Stimulated activated CD4-positive, alpha-beta T cell treated with anti-CD3 and anti-CD28 coated beads, Interleukin-1b, Interleukin-23, amount 100 ng/mL, for 1 hour (primary cell): ENCODE measurements at places on chromosomes 1 and 21.

DNA sequence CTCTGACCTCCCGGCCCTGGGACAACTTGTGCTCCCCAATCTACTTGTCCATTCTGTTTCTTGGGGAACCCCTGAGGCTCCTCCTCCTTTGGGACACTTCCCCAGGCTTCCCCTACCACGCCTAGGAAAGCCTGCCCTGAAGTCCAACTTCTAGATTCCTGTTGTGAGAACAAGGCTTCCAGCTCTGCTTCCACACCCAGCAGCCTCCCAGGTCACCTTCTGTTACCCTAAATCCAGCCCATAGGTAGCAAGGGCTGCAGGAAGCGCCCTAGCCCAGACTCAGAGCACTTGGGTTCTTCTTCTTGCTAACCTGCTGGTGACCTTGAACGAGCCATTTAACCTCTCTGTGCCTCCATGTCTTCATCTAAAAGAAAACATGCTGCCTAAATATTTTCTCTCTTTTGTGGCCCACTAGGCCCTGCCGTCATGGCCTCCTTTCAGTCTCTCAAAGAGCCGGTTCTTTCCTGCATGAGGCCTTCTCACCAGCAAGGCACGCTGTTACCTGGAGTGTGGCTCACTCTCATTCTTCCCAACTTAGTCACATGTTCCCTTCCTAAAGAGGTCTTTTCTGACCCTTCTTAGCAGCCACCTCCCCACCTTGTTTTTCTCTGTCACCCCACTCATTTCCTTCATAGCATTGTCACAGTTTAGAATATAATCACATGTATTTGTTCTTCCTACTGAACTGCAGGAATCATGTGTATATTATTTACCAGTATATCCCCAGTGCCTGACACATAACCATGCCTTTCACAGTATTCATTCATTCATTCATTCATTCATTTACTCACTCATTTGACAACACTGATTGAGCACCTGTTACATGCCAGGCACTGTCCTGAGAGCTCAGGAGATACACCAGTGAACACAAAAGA lies 1.4 kb downstream of the CAPN2 start:
- no peak for DNase-seq

GRCh38 chr1:235992868-235993267 lies 72.0 kb downstream of the NID1 start:
- no peak for DNase-seq

DNA sequence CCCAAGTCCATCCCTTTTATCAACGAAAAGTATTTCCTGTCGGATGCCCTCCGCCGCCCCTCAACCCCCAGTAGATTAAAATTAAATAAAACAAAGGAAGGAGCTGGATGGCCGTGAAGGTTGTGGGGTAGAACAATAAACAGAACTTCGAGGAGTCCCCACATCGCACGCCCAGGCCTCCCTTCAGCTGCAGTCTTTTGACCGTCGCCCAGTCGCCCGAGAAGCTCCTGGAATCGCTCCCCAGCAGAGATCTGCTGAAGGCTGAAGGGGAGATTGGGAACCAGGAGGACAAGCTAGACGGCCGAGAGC lies 905 bp downstream of the BARHL2 start:
- DNase-seq, result no peak

DNA sequence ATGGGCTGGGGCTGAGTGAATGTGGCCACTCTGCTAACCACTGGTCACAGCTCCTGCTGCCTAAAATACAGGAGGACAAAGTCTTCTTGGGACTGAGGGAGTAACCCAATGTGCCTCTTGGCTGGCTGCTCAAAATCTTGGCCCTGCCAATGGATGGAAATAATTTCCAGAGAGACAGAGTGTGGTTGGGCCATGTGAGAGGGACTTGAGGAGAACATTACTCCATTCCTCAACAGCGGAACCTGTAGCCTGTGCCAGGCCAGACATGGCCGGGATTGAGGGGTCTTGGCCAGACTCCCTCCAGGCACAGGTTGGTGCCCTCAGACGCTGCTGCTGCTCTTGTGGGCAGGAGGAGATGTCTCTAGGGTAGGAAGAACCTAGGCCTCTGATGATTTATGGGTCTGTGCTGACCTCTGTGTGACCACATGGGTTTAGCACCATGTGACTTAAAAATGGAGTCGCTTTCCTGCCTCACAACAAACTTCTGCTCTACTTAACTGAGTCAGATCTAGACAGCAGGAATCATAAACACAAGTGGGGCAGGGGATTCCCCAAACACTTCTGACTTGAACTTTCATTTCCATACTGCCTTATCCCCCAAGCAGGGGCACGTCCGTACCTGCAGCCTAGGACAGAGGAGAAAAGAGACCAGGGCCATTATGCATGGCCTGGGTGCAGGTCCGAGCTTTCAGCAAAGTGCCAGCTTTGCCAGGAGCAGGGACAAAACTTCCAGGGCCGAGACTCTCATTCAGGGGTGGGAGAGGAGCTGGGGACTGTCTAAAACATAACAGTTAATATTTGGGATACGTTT lies 79.2 kb downstream of the CD34 start:
- DNase-seq, result no peak

DNA sequence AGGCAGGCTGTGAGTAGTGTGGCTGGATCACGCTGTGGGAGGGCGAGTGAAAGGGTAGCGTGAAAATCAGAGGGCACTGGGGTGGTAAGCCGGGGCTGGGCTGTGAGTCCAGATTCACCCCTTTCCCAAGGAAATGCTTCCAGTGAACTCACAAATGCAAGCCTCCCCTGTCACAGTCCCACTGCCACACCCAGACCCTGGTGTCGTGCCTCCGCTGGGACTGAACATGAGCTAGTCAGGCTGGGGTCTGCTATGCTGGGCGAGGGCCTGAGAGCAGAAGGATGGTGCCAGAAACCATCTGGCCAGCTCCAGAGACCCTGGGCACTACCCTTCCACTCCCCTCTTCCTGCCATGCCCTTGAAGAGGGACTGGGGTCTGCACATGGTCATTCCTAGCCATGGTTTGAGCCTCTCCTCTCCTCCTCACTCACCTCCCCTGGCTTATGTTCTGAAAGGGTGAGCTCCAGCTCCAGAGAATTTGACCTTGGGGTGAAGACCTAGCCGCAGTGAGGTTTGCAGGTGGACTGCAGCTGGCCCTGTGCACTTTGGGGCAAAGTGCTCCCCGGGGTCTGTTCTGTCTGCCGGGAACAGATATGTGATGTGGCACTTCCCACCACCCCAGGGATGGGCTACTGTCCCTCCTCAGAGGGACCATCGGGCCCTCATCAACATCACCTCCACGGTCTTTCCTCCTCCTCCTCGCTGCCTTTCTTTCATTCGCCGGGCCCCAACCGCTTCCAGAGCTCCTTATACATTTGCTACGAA lies 365.6 kb downstream of the RPS6KC1 start:
- DNase-seq, result no peak

DNA sequence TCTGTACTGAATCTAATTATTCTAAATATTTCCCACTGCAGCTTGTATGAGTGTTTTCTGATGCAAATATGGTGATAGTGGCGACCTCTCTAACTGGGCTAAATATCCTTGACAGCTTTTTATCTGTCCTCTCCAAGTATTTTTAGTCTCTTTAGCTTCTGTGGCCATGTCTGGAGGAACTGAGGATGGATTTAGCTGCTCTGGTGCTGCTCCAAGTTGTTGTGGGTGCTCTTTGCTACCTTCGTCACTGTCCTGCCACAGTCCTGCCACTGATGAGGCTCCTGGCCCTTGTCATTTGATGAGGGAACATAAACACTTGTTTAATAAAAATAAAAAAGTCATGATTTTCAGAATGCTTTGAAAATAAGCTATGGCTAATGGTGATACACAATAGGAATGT lies 15.9 kb downstream of the CAMTA1 start:
- DNase-seq, result no peak

DNA sequence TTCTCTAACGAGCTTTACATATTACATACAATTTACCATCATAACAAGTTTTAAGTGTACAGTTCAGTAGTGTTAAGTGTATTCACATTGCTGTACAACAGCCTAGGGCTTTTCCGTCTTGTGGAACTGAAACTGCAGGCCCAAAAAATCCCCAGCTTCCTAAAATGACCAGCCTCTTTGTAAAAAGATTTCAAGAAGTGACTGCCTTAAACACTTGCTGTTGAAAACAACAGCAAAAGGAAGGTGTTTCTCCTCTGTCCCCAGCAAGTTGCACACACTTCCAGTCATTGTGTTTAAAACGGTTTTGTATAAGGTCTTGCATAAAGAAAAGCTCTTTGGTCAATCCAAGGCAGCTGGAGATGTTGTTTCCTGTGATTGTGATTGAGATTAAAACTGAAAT lies 16.0 kb upstream of the GBP1 start:
- no peak for DNase-seq

GRCh38 chr1:147225193-147225730 lies at the start of gene FMO5:
TSS of gene FMO5 (minus strand) at chr1:147225339. CDS start at chr1:147225029, 310 bp downstream.
- no peak for DNase-seq

GRCh38 chr21:45593162-45594022 lies 50.1 kb upstream of the PCBP3 start:
- DNase-seq, result no peak

DNA sequence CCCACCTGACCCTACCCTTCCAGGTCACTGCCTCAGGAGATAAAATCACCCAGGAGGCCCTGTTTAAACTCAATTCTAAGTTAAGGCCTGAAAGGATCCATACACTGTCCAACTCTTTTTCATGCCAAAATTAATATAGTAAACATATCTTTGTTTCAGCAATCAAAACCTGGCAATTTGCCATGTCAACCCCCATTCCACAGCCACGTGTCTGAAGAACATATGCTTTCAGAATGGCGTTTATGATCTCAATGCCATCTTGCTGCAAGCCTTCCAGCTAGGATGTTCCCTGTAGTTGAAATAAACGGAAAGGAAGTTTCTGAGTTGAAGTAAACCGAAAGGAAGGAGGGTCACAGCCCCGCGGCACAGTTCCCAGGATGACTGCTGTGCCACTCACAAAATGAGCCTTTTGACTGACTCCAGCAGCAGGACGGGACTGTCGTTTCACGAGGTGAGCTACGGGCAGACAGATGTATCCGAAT lies 472.0 kb downstream of the SMYD3 start:
- DNase-seq, result no peak

GRCh38 chr1:115138271-115138670 lies 49.0 kb upstream of the TSPAN2 start:
- no peak for DNase-seq

DNA sequence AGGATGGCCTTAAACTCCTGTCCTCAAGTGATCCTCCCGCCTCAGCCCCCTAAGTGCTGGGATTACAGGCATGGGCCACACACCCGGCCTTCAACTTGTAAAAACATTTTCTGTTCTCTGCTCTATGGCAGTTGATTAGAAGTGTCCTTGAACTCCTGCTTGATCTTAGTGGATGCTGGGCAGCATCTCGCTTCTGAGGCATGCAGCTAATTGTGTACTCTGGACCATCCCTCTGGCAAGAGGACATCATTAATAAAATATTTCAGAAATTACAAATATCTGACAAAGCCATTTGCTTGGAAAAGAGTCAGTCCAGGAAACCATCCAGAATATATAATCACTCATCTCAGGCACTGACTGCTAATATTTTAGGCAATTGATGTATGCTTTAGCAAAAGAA lies 8.1 kb downstream of the NGF start:
- no peak for DNase-seq

DNA sequence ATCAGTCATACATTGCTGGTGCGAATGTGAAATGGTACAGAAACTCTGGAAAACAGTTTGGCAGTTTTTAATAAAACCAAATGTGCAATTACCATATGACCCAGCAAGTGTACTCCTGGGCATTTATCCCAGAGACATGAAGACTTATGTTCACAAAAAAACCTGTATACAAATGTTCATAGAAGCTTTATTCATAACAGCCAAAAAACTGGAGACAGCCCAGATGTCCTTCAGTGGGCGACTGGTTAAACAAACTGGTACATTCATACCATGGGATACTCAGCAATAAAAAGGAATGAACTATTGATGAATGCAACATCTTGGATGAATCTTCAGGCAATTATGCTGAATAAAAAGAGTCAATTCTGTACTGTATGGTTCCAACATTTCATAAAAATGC lies 97.8 kb downstream of the DTL start:
- DNase-seq, result no peak

GRCh38 chr21:15277466-15277865 lies 212.7 kb upstream of the NRIP1 start:
- no peak for DNase-seq

- DNase-seq, result no peak
Measured at GRCh38 chr1:202349206-202349928, 868 bp downstream of the PPP1R12B start.
